Urothelium cell line (cell line): ENCODE measurements at places on chromosomes 2 and 18.

DNA sequence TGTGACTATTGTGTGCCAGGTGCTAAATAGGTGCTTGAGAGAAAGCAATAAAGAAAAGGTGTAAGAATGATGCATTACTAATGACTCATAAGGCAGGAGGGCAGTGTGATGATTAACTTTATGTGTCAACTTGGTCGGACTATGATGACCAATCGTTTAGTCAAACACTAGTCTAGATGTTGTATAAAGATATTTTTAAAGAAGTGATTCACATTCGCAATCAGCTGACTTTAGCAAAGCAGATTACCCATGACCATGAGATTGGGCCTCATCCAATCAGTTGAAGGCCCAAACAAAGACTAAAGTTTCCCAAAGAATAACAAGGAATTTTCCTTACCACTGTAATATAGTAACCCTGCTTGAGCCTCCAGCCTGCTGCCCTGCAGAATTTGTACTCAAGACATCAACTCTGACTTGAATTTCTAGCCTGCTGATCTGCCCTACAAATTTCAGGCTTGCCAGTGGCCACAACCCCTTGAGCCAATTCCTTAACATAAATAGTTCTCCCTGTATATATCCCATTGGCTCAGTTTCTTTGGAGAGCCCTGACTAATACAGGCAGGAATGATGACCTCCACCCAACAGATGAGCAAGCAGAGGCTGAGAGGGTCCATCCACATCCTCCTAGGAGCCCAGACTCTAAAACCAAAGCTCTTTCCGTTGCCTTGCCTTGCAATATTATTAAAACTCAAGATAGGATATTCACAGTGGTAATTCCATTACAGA is 132.6 kb downstream of the ACTR3 start:
- peak; percentile 33 for DNase-seq

DNA sequence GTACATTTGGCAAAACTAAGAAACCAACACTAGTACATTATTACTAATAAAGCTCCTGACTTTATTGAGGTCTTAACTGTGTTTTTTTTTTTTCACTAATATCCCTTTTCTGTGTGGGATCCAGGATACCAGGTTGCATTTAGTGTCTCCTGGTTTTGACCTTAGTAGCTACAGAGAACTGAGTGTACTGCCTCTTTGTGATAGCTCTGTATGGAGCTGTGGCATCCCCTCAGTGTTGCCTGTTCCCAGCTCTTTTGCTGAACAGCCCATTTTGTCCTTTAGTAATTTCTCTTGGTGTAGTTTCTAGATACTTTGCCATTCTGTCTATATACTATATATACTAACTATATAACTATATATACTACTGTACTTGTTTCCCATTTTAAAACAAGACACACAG is 31.6 kb downstream of the KCMF1 start:
- no peak for DNase-seq

DNA sequence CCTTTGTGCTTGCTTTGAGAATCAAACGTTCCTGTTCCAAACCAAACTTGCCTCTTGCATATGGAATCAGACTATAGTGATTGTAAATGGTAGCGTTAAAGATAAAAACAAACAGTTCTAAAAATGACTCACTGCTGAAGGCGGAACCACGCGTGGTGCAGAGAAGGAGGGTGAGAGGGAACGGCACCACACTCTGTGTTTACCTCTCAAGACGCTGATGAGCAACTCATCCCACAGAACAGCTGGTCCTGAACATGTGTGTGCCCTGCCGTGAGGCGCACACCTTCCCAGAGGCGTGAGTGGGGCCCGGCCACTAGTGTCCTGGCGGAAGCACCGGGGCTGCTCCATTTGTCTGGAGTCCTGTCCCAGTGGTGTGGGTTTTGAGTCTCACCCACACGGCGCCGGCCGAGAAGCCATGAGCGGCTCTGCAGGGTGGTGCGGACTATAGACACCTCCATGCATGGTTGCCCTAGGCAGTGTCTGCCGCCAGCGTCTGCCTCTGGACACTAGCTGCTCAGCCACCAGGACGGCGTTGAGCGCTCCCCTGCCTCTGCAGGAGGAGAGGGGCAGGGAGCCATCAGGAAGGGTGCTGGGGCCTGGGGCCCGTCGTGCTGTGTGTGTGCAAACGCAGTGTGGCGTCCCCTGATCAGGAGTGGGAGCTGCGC is 52.1 kb downstream of the NFATC1 start:
- no peak for DNase-seq

DNA sequence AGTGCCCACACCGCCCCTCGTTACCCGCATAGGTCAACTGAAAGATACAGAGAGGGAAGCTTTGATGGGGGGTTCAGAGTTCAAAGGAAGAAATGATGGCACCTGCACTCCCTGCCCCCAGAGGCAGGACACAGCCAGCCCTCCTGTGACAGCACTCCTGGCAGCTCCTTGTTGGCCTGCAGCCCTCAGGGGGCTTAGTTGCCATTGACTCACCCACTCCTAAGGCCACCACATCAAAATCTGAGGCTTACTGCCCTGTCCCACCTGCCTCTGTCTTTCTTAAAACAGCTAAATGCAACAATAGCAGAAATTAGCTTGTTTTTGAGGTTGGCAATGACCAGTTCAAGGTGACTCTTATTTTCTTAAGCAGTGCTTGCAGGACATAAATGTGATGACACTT is 31.6 kb upstream of the SLC35F6 start:
- DNase-seq: no peak

- no peak for DNase-seq
Observed at GRCh38 chr2:171044416-171044815, 115.4 kb downstream of the GORASP2 start.

DNA sequence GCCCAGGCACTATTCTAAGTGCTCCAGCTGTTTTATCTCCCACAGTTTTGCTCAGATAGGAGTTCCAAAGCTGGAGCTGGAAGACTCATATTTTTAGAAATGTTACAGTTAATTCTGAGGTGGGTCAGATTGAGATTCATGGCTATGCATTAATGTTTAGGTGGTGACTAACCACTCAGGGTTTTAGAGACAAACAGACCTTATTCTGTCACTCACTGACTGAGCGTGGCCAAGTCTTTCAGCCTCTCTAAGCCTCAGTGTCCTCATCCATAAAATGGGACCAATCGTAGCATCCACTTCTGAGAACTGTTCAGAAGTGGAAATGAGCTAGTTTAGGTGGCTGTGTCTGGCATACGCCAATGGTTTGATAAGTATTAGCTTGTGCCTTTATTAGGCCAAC is 4.3 kb upstream of the CASP8 start:
- DNase-seq: no peak

- DNase-seq: no peak
Observed at GRCh38 chr2:105274046-105274445, 32.5 kb downstream of the GPR45 start.

- no peak for DNase-seq
Observed at GRCh38 chr18:77379976-77380509, 130.4 kb downstream of the GALR1 start.

DNA sequence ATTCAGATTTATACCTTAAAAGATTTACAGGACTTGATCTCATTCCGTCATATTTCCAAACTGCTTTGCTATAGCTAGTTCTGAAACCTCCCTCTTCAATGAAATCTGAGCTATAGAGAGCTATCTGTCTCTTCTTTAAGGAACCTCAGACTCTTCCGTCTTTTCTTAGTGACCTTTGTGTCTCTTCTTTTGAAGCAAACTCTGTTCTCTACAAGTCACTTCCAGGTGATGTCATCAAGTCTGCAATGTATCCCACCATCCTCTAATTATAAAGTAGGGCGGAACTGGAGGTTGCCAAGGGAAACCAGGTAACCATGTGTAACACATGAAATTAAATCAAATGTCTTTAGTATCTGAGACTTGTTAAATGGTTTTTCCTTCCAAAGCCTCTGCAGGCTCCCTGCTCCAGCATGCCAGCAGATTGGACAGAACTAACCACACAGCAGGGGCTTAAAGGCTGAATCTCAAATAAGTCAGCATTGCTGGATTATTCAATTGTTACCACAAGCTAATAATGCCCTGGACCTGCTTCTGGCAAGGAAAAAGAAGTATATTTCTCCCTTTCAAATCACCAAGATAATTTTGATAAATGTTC is 41.2 kb upstream of the PEX13 start:
- DNase-seq: no peak

GRCh38 chr2:45545943-45546342 is 65.1 kb downstream of the SRBD1 start:
- no peak for DNase-seq

- DNase-seq: no peak
Observed at GRCh38 chr2:96679848-96680247, 37.3 kb downstream of the FER1L5 start.

DNA sequence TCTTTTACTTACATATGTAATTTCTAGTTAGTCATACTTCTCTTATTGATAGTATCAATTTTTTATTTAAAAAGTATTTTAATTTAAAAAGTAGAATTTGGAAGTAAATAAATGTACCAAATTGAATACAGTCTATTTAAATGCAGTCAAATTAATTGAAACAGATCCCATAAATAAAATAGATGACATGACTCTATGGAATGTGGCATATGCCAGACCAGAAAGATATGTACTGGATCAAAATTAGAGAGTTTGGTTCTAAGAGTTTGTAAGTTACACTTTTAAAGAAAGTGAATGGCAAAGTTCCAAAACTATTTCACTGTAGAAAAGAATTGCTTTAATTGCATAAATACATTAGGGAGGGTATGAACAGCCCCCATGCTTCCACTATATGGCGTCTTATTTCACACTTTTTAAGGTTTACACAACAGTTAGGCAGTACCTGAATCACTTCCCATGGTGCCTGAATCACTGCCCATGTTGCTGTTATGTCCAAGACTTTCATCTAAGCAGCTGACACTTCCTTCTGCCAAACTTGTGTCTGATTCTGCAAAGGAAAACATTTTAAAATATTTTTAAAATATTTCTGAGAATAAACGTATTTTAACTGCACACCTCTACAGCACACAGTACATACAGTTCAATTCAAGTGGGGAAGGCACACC is 25.2 kb downstream of the IFIH1 start:
- no peak for DNase-seq

DNA sequence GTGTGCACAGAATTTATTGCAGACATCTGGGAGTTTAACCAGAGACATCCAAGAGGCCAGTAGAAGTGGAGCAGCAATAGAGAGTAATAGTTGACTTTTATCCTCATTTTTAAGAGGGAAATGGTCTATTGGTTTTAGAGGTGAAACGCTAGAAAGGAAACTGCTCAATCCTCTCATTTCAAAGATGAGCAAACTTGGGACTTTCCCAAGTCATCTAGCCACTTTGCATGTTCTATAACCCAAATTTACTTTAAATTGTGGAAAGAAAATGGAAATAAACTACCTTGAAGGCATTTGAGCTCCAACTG is 601.7 kb downstream of the ARHGAP15 start:
- no peak for DNase-seq

- no peak for DNase-seq
Observed at GRCh38 chr2:65791404-65791975, 359.1 kb upstream of the SPRED2 start.

DNA sequence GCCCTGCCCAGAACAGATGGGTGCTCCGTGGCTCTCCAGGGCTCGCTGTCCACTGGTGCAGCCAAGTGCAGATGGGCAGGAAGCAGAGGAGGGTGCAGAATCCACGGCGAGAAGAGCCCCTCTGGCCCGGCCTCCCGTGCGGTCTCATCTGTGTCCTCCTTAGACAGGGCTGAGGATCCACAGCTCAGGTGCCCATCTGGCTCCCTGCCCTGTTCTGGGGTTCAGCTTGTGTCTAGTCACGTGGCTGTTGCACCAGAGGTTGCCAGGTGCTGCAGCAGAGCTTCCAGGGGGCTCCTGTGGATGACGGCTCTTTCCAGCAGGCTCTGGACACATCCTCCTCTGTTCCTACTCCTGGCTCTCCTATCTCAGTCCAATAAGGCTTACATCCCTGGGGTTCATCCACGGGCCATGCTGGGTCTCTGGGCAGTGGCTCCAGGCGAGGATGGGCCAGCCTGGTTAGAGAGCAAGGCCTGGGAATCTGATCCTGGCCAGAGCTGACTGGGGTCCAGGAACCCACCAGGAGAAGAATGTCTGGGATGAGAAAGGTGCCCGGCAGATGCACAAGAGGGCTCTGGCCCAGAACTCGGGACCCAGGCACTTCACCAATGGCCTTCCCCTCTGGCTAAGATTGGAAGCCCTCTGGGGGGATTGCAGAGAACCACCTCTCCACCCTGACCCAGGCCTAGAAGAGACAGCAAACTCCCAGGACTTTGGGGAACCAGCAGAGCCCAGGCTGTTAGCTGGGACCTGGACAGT is 116.3 kb upstream of the ID2 start:
- DNase-seq: no peak

- no peak for DNase-seq
Observed at GRCh38 chr2:48346124-48346536, 183.8 kb upstream of the STON1 start.

DNA sequence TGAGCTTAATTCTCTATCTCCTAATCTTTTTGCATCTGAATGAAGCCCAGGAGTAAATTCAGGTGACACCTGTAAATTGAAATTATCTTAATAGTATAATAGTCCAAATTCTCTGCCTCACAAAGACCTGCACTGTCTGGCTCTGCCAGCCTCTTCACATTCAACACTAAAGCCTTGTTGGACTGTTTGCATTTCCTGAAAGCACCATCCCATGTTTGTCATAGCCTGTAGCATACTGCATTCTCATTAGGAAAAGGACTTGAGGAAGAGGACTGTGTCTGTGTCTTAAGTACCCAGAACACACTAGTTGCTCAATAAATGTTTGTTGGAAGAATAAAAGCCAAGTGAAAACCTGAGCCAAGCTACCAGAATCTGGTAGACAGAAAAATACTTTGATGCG is 42.9 kb upstream of the GRHL1 start:
- DNase-seq: no peak

- DNase-seq: no peak
Observed at GRCh38 chr2:208311954-208312353, 45.9 kb downstream of the PIKFYVE start.

GRCh38 chr2:203240491-203240890 is 1.7 kb downstream of the CYP20A1 start:
- DNase-seq: no peak

GRCh38 chr2:42046819-42047487 is 868 bp upstream of the PKDCC start:
- no peak for DNase-seq

- DNase-seq: no peak
Observed at GRCh38 chr2:109645412-109646184, 31.4 kb downstream of the SOWAHC start.

DNA sequence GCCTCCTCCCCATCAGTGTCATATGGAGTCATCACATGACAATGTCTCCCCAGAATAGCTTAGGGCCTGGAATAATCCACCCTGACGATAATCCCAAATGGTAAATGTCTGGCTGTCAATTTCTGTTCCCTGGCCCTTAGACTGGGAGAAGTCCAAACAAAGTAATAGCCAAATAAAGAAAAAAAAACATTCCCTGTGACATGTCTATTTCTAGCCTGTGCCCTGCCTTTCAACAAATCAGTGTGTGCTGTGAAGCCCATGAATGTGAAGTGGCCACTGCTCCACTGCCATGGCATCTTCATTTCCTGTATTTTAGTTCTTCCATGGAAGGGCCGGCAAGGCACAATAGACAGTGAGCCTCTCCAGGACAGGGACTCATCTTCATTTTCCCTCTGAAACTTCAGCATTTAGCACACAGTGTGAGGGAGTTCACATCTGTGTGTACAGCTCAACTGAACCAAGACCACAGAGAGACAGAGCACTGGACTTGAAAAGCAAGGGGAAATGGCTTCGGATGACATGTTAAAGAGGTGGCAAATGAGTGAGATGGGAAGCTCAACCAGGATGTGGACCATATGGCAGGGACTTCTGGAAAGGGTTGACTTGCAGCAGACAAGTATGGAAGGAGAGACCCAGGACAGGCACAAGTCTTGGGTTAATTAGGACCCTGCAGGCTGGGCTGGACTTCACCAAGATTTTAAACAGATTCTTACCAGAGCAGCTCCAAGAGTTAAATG is 140.0 kb downstream of the ANTXR1 start:
- DNase-seq: no peak
